ENCODE measurements at places on chromosomes 16 and 17. TPM values are rescaled to one million over a fixed set of nuclear protein-coding genes. Genes with fewer than 3 reads are reported as not detected.

ASGR2 gene
- not detected for total RNA-seq

HSD17B2 gene
- total RNA-seq = under 0.01 TPM

IL21R gene
- under 0.01 TPM for total RNA-seq

USP7 gene
- 57.8 TPM for total RNA-seq

GAS2L2 gene
- not detected for total RNA-seq

Measured in melanocyte of skin (primary cell).